ENCODE measurements at places on chromosomes 7 and 10. TPM values are rescaled to one million over a fixed set of nuclear protein-coding genes. Genes with fewer than 3 reads are reported as not detected.

DNA sequence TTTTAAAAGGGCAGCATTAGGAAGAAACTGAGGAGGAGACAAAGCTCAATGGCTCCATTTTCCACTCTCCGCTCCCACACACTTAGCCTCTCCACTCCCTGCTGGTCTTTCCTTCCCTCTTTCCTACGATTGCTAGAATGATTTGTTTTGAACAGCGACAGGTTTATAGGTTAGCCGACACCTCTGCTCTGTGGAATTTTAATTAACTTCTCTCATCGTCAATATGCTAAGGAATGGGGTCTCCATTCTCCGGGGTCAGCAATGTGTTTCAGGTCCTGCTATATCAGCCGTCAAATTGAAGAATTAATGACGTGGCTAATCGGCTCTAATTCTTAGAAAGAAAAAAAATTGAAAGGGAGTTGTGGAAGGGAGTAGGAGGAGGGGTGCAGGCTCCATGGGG is 28.9 kb downstream of the FBXW4 start:
- H3K36me3 ChIP-seq: peaks cover 89% of the 10 kb centered on the region
- H3K27ac ChIP-seq: no peak overlapping the region
- no peaks in the 10 kb centered on the region for H3K4me1 ChIP-seq

- no peak overlapping the region for H3K27ac ChIP-seq
- H3K4me1 ChIP-seq: no peaks in the 10 kb centered on the region
- no peaks in the 10 kb centered on the region for H3K36me3 ChIP-seq
- no peak for DNase-seq
- no peaks in the 10 kb centered on the region for H3K27me3 ChIP-seq
These were observed 74.3 kb downstream of the GFRA1 start for GRCh38 chr10:116198676-116199035.

DNA sequence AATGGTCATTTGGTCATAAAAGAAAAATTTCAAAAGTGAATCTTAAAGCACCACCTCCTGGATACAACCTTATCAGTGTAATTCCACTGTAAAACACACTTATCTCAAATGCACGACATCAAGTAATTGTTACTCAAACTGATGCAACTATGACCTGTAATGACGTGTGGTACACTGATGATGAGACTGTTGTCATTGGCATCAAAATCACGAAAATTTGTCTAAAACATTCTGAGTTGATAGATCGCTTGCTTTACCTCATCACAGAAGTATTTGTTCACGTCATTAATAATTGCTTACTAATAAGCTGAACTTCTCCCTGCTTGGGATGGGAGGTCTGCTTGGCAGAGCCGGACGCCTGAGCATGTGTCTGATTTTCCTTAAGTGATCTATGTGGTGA is 221.8 kb upstream of the KLF6 start:
- no peak overlapping the region for H3K27ac ChIP-seq
- no peaks in the 10 kb centered on the region for H3K36me3 ChIP-seq
- H3K4me3 ChIP-seq: no peak overlapping the region

GRCh38 chr10:115628616-115629015 is 535.5 kb downstream of the ATRNL1 start:
- H3K4me1 ChIP-seq: no peaks in the 10 kb centered on the region
- H3K4me3 ChIP-seq: no peak overlapping the region
- H3K27ac ChIP-seq: no peak overlapping the region
- DNase-seq: no peak

- peaks cover 26% of the 10 kb centered on the region for H3K36me3 ChIP-seq
- H3K4me1 ChIP-seq: peaks cover 26% of the 10 kb centered on the region
- H3K27me3 ChIP-seq: no peaks in the 10 kb centered on the region
- DNase-seq: no peak
- peak overlapping the region; percentile 94 for H3K4me3 ChIP-seq
These were observed 735 bp downstream of the ZNF394 start for GRCh38 chr7:99499371-99499720.

DNA sequence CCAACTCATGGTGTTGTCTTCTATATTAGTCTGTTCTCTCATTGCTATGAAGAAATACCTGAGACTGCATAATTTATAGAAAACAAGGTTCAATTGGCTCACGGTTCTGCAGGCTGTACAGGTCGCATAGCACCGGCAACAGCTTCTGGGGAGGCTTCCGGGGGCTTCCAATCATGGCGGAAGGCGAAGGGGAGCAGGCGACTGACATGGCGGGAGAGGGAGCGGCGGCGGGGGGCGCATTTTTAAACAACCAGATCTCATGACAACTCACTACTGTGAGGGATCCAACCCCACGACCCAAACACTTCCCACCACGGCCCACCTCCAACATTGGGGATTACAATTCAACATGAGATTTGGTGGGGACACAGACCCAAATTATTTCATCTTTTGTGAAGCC is 28.7 kb upstream of the GDI2 start:
- H3K4me1 ChIP-seq: peaks cover 7% of the 10 kb centered on the region
- no peak for DNase-seq
- H3K27ac ChIP-seq: no peak overlapping the region
- no peaks in the 10 kb centered on the region for H3K27me3 ChIP-seq
- no peaks in the 10 kb centered on the region for H3K36me3 ChIP-seq

DNA sequence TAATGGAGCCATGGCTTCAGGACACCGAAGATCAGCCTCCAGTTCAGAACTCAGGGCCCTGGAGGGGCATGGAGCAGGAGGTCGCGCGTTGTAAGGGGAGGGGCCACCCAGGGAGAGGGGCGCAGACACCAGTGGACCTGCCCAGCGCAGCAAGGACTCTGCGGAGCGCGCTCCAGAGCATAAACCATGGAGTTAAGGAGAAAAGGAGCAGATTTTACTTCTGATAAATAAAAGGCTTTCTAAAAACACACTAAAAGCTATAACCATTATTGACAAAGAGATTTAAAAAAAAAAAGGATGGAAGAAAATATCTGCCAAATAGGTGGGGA is 10.5 kb downstream of the CALY start:
- H3K4me1 ChIP-seq: peaks cover 24% of the 10 kb centered on the region
- no peak overlapping the region for H3K27ac ChIP-seq
- peaks cover 72% of the 10 kb centered on the region for H3K27me3 ChIP-seq
- H3K4me3 ChIP-seq: peak overlapping the region; percentile 51

ARHGEF35 gene
- total RNA-seq: 15.5 TPM

Data from suprapubic skin (tissue), 4 donors.